NCI-H524 treated with DMSO at 0.1 percent for 48 hours (cell line): ENCODE measurements at places on chromosomes 1 and 21.

GRCh38 chr1:67540733-67541125, 110.5 kb upstream of the SERBP1 start:
- no peak for DNase-seq

GRCh38 chr1:184836934-184837895, 82.6 kb upstream of the EDEM3 start:
- no peak for DNase-seq

DNA sequence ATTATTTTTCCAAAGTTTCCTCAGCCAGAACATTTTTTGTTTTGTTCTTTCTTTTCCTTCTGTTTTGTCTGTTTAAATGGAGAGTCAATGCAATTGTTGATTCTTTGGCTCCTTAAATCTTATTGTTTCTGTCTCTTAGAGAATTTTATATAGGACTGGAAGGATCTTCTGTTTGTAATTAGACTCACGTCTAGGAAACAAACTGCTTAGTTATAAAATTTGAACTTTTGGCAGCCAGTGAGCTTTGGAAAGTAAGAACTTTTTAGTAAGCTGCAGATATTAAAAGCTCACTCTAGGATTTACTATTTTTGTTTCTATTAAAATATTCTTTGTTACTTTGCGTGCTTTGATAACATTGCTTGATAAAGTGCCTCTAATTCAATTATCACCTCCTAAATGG, 109.8 kb upstream of the HNRNPU start:
- DNase-seq, result no peak

- DNase-seq, result no peak
These were observed 161.5 kb downstream of the TBX15 start for GRCh38 chr1:118826669-118827068.

- DNase-seq, result peak; percentile 90
These were observed 34.9 kb upstream of the PPP1R15B start for GRCh38 chr1:204446413-204447111.

- no peak for DNase-seq
These were observed 5.3 kb downstream of the LUZP1 start for GRCh38 chr1:23163395-23163794.

DNA sequence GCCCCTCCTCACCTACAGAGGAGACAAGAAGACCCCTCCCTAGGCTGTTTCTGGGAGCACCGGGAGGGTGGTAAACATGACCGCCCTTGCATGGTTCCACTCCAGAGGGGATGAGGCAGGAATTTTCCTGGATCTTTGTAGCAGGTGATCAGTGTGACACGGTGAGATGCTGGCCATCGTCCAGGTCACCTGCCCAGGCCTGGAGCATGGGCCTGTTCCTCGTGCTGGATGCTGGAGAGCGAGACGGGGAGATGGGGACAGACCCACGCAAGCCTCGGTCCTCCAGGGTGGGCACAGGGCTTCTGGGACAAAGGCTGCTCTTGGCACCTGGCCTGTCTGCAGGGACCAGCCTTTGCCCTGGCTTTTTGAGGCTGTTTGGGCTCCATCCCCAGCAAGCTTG, 46.2 kb downstream of the DMRTB1 start:
- no peak for DNase-seq

DNA sequence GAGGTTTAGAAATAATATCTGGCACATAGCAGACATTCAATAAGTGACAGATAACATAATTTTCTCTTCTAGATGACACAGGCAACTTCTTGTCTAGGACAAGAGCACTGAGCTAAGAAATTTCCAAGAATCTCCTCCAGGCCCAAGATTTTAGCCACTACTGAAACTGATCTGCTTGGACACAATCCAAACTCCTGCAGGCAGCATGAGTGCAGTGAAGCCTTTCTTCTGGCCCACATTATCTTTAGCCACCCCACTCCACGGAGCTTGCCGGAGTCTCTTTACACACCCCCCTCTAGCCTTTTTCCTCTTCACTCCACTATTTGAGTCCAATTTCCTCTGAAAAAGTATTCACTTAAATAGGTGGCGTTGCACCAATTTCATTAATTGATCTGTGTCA, 142.9 kb upstream of the DUSP10 start:
- DNase-seq, result no peak

DNA sequence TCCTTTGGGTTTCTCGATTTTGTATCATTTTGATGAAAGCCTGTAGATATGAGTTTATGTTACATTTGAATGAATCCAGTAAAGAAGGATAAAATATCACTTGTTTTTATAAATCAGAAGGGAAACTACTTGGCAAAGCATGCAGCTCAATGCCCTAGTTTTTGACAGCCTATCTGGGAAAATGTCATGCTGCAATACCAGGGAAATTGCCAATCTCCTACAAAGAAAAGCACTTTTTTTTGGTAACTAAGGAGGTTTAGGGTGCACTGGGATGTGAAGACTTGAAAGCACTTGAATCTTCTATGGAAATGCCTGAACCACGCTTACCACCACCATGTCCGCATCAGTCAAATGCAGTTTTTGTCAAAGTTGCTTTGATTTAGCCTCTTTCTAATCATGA, 446.9 kb upstream of the LRRC7 start:
- no peak for DNase-seq

GRCh38 chr1:166379447-166379846, 212.6 kb upstream of the FAM78B start:
- DNase-seq, result no peak

DNA sequence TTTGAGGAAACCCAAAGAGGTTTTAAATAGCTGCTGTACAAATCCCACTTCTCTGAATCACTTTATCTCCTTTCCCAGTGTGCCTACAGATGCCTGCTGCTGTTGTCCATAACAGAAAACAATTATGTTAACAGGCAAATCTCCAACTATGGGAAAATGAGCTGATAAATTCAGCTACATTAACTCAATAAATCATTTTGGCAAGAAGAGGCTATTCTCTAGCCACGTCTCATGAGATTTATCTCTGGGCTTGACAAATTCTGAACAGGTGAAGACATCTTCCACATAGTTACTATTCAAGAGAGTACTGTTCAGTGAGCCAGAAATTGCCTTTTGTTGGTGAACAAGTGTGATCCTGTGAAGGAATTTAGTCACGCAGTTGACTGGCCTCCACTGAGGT, 327.1 kb upstream of the FMN2 start:
- no peak for DNase-seq

DNA sequence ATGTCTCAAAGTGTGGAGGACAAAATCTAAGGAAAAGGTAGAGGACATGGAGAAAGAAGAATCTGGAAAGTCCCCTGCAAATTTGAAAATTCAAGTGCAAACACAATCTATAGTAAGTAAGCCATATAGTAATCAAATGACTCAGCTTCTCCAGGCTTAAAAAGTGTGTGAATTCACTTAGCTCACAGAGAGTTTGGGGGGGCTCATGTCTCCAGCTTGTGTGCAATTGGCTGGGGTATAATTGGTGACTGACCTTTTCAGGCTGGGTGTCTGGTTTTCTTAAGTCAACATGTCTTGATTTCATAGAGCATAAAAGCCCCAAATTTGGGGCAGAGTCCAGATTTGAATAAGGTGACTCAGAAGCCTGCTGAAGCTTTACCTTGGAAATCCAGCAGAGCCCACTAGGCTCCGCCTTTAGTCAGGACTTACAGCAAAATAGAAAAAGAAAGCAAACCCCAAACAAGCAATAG, 8.6 kb downstream of the CLDN14 start:
- DNase-seq, result no peak

DNA sequence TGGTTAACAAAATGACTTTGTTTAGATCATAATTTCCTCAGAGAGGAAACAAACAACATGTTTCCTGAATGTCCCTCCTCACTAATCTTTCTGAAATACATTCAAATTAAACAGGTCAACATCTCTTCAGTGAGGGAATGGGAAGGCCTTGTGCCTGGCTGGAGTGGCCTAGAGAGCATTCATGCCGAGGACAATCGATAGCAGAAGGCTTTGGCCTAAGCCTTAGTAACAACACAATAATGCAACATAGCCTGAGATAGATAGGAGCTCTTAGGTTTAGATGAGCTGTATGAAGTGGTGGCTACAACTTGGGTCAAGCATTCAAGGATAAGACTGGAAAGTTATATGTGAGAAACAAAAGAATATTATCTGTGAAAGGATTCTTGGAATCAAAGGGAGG, 37.4 kb downstream of the ILDR2 start:
- no peak for DNase-seq

GRCh38 chr1:45037456-45037855, 25.4 kb downstream of the UROD start:
- DNase-seq, result no peak

GRCh38 chr1:55382806-55383305, 167.7 kb upstream of the USP24 start:
- DNase-seq, result no peak

DNA sequence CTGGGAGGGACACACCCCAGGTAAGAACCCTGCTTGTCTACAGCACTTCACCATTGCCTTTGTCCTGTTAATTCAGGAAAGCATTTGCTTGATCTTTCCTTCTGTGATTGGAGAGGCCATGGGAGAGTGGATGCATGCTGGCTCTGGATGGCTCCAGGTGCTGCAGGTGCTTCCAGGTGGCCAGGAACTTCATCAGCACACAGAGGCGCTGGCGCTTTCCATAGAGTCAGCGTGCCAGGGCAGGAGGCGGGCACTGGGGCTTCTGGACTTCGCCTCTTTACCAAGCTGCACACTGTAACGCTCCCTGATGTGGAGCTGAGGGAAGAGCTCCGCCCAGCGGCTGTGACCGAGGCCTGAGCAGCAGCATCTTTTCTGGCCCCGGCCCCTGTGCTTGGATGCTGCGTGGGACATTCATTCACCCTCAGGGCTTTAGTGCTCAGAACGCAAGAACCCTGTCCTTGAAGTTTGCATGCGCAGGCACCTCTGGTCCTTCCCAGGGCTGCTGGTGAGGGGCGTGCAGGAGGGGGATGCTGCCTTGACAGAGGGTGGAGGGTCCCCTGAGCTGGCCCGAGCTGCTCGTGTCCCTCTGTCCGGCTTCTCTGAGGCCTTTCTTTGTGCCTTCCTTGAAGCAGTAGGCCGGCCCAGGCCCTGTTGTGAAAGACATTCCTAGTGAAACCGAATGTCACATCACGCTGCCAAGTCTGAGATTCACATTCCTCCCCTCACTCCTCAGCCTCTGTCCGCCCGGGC, 1.6 kb upstream of the MX2 start:
- no peak for DNase-seq

DNA sequence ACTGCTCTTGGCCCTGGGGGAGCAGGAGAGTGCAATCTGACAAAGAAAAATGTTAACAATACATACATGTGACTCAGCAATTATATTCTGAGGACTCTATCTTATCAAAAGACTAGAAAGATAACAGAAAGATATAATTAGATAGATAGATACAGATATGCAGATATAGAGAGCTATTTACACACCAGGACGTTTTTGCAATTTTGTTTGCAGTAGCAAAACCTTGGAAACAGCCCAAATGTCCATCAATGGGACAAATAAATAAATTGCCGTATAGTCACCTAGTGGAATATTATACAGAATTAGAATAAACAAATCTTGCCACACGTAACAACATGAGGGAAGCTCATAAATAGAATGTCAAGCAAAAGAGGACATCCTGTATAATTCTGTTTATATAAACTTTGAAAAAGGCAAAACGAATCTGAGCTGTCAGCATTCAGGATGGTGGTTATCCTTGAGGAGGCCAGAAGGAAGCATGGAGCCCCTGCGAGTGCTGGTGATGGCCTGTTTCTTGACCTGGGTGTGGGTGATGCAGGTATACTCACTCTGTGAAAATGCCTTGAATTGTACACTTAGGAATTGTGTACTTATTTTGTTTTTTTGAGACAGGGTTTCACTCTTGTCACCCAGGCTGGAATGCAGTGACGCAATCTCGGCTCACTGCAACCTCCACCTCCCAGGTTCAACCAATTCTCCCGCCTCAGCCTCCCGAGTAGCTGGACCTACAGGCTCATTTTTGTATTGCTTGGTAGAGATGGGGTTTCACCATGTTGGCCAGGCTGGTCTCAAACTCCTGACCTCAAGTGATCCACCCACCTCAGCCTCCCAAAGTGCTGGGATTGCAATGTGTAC, 12.8 kb upstream of the TRIM63 start:
- DNase-seq, result no peak

- DNase-seq, result no peak
These were observed 6.2 kb upstream of the LAPTM5 start for GRCh38 chr1:30763651-30764248.

- no peak for DNase-seq
These were observed 797.6 kb downstream of the ADGRL2 start for GRCh38 chr1:82598337-82598736.

DNA sequence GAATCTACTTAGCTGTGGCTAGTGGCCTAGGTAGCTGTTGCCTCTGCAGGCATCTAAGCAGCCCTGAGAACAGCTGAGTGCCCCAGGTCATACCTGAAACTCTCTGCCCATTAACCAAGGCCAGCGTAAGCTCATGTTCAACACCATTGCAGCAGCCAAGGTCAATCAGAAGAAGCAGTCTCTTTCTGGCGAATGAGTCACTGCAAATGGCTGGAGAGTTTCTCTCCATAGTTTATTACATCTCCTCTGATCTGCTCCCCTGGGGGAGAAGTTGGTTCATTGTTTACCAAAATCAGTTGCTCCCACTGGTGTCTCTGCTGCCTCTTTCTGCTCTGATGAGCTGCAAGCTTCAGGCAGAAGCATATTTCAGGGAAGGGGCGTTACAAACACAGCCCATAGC, 6.9 kb upstream of the BCL9 start:
- DNase-seq, result no peak

DNA sequence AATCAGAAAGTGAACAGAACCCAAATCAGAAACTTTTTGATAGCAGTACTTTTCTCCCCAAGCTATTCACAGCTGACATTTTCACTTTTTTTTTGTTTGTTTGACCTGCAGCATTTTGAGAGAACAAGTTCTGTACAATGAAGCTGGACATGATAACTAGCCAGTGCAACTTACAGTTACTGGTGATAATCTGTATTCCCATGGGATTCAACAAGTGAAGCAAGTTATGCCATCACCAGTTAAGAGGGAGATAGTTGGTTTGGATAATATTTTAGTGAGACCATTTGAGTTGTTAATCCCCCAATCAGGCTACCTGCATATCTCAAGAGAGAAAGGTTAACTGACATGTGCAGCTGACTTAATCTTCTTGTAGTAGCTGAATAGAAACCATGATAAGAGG, 18.1 kb downstream of the SON start:
- DNase-seq, result no peak

DNA sequence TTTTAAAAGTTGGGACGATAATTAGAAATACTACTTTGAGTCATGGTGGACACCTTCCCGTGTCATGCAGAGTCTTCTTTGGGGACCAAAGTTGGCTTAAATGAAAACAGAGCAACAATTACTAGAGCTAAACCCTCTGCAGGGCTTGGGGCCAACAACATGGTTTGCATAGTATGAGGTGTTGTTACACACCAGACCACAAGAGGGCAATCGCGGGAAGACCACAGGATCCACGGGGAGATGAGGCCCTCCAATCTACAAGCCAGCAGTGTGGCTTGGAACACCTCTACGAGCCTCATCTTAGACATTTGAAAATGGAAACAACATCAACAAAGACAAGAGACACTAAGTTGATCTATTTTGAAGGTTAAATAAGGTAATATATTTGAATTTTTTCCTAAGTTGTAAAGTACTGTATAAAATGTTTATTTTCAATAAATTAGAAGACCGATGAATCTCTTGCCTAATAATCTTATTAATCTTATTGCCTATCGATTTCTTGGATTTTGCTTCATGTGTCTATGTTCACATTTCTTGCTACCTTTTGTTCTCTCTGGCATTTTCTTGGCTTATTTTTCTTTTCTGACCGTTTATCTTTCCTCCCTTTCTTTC, 8.2 kb upstream of the SMCP start:
- DNase-seq, result peak; percentile 2

- no peak for DNase-seq
These were observed 48.3 kb downstream of the CTTNBP2NL start for GRCh38 chr1:112444269-112444668.

- no peak for DNase-seq
These were observed 14.7 kb upstream of the SLC19A1 start for GRCh38 chr21:45556645-45557615.
